ENCODE measurements at places on chromosomes 7 and 10.
A peak's percentile ranks its signal among the peaks of the same experiment; 100 is the strongest.

GRCh38 chr7:23685731-23686130 lies 5.7 kb downstream of the FAM221A start:
- no peak for DNase-seq

- no peak for DNase-seq
These were observed 3.3 kb downstream of the REPIN1 start for GRCh38 chr7:150371996-150372270.

GRCh38 chr7:20412032-20412431 lies 81.3 kb downstream of the ITGB8 start:
- DNase-seq = no peak

DNA sequence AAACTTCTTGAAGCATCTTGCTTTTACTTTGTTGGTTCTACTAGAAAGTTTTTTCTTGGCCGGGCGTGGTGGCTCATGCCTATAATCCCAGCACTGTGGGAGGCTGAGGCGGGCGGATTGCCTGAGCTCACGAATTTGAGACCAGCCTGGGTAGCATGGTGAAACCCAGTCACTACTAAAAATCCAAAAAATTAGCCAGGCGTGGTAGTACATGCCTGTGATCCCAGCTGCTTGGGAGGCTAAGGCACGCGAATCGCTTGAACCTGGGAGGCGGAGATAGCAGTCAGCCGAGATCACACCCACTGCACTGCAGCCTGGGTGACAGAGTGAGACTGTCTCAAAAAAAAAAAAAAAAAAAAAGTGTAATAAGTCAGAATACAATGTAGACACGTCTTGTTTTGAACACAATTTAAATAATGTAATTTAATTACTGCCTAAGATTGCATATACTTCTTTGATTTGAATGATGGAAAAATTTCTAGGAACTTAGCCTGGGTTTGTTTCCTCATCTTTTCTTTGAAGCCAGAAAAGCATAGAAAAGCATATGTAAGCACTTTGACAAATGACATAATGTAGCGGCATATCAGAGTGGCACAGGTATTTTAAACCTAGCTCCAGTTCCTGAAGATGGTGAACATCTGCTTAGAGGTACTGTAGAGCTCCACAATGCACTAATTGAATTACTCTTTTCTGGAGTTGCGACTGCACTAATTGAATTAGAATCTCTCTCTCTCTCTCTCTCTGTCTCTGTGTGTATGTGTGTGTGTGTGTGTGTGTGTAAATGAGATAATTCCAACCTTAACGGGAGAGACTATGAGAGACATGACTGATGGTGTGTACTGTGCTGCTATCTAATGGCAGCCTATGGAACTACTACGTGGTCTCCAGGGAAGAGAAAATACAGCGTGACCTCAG lies 87.8 kb downstream of the BTRC start:
- peak; percentile 2 for DNase-seq

- DNase-seq = no peak
These were observed 94.9 kb upstream of the PIK3CG start for GRCh38 chr7:106770191-106770590.

- no peak for DNase-seq
These were observed 1.6 kb downstream of the FAM171A1 start for GRCh38 chr10:15369256-15370211.

- DNase-seq = no peak
These were observed 152.1 kb downstream of the LYZL1 start for GRCh38 chr10:29440981-29441380.

DNA sequence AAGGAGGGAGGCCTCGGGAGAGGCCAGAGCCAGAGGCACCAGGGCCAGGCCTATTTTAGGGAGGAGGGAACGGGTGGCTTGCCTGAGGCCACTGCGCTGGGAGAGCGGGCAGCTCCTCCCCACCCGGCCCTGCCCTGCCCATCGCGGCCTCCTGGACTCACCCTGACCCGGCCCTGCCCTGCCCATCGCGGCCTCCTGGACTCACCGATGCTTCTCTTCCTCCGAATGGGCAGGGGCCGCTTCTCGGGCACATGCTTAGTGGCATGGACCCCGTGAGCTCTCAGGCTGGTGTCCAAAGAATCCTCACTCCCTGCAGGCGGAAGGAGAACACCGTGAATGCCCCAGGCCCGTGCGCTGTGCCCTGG lies 7.5 kb downstream of the PDGFA start:
- no peak for DNase-seq

DNA sequence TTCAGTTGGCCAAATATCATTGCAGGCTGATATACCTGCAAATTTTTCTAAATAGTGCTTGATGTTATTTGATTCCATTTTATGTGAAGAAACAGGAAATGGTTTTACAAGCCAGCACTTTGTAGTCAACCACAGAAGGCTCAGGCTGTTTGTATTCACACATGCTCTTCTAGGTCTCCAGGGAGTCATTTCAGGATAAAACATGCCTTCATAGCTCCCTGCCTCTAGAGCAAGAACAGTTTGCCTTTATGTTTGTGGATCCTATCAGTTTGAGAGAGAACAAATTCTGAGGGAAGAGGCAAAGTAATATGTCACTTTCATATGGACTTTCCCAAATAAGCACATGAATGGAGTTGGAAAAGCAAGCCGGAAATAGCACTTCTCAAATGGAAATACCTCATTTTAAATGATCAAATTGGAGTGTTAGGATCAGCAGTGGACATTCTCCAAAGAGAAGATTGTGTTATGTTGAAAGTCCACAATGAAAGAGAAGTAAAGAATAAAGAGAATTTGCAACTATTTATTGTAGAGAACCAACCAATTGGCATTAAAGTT lies 277.6 kb downstream of the KCND2 start:
- DNase-seq = no peak

DNA sequence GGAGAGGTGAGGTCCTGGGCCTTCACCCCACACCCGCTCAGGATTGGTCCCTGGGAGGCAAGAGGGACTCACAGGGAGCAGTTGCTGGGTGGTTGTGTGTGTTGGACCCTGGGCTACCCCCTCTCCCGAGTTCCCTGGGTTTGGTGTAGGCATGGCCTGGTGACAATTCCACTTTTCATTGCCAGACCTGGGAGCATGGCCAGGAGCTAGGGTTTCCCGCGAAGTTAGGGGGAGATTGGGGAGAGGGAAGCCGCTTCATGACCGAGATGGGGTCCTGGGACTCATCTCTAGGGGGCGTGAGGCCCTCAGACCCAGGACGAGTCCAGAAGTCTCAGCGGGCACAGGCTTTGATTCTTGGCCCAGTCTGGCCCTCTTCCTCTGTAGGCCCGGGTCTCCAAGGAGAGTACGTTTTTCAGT lies 606 bp downstream of the PALD1 start:
- no peak for DNase-seq

GRCh38 chr7:76403780-76404494 lies 5.6 kb downstream of the SSC4D start:
- DNase-seq = peak; percentile 21

DNA sequence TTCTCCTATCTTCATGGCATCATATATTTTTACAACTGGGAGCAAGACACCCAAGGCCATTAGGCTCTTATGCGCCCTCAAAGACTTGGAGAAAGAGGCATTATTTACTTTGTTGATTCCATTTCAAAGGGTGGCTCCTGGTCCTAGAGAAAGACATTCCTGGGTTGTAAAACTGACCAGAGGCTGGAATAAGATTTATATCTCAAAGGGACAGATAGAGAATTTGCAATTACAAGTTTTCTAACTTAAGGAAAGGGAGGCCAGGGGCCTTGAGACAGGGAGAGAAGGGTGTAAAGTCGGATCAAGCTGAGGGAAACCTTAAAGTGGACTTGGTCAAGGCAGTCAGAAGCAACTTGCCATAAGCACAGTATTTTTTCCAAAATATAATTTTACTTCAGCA lies 1086.0 kb downstream of the SORCS3 start:
- no peak for DNase-seq

DNA sequence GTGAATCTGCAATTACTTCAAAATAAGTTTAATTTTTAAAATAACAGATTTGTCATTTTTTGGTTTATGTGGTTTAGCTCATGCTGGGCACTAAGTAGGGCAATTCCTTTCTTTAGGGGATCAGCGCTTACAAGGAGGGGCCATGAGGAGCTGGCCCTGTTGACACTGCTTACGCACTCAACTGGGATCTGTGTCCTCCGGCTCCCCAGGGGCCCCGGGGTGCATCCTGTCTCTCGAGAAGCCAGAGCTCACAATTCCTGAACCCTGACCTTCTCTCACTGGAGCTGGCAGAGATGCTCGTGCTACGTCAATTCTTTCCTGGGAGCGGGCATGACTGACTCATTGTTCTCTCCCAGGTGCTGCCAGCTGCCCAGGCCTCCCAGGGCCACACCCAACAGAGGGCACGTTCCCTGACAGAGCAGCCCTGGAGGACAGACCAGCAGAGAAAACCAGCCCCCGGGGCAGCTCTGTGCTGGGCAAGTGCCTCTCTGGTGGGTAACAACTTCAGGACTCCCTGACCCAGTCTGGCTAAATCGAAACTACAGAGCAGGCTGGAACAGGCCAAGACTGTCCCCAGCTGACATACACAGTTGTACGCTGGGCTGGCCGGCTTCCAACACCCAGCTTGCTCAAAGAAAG lies 36.8 kb downstream of the CTBP2 start:
- no peak for DNase-seq

- no peak for DNase-seq
These were observed 66.3 kb upstream of the SLC25A13 start for GRCh38 chr7:96388166-96388565.

GRCh38 chr7:18402488-18403183 lies 92.9 kb upstream of the HDAC9 start:
- DNase-seq = no peak

DNA sequence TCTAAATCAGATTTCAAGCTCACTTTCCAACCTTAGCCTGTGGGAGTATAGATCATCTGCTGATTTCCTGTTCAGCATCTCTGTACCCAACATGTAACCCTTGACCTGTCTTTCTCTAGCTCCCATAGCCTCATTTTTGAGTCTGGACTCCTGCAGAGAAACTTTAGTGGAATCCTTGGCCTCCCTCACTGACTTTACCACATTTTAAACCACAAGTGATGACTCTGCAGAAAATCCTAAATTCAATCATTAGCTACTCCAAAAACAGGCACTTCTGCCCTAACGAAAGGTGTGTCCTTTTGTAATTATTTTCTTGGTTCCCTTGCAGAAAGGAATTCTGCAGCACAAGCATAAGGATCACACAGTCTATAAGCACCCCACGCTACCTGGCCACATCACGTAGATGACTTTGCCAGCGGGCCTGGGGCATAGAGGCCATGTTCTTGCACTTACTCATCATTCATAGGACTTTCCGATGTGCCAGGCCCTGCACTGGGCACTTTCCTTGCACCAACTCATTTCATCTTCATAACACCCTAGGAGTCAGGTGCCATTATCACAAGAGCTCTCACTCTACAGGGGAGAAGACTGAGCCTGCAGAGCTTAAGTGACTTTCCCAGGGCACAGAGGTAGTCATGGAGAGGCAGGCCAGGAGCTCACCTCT lies 57.2 kb upstream of the OPALIN start:
- no peak for DNase-seq

DNA sequence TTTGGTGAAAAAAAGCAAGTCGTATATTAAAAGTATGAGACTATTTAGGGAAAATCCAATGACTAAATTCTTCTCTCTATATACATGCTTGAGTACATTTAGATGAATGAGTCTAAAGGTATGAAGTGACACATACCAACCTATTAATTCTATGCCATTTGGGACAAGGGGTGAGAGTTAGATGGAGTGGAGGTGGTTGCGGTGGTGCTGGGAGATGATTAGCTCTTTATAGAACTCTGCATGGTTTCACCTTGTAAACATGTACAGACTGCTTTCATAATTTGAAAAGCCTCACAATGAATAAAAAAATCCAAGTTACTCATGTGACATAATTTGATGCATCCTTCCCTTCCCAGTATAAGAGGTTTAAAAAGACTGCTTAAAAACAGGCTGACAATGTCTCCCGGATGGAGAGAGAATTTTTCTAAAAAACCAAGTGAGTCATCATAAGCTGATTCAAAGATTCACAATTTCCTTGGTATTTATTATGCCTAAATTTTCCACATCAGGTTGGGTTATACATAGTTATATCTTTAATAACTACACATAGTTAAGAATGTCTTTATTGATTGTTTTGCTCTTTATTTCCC lies 572.8 kb downstream of the REEP3 start:
- DNase-seq = no peak

- no peak for DNase-seq
These were observed 10.2 kb downstream of the PLEKHA8 start for GRCh38 chr7:30038196-30038980.
